ENCODE measurements at places on chromosomes 1 and 21.

DNA sequence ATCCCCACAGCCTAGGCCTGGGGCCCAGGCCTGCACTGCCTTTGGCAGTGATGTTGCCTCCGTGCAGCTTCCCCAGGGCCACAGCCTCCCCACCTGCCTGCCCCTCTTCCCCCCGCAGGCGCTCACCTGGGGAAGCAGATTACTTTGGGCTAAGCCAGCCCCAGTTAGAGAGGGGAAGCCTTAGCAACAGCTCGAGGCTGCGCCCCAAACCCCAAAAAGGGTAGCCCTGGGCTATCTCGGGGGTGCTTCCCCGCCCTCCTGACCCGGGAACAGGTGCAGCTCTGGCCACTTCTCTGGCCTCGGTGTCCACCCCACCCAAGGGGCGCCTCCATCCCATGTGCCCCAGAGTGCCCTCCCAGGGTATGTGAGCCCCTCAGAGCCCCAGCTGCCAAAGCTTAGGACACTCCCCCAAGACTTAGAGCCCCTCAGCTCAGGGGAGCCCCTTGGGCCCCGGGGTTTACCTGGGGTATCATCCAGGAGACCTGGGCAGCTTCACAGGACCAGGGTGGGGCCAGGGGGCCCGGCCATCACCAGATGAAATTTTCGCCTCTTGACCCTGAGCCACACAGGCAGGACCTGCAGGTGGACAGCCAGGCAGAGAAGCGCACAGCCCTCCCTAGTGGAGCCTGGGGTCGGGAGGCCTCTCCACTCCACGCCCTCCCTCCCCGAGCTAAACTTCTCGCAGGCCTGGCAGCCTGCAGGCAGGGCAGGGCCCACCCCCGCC is 3.3 kb upstream of the TTC34 start:
- no peak for DNase-seq

DNA sequence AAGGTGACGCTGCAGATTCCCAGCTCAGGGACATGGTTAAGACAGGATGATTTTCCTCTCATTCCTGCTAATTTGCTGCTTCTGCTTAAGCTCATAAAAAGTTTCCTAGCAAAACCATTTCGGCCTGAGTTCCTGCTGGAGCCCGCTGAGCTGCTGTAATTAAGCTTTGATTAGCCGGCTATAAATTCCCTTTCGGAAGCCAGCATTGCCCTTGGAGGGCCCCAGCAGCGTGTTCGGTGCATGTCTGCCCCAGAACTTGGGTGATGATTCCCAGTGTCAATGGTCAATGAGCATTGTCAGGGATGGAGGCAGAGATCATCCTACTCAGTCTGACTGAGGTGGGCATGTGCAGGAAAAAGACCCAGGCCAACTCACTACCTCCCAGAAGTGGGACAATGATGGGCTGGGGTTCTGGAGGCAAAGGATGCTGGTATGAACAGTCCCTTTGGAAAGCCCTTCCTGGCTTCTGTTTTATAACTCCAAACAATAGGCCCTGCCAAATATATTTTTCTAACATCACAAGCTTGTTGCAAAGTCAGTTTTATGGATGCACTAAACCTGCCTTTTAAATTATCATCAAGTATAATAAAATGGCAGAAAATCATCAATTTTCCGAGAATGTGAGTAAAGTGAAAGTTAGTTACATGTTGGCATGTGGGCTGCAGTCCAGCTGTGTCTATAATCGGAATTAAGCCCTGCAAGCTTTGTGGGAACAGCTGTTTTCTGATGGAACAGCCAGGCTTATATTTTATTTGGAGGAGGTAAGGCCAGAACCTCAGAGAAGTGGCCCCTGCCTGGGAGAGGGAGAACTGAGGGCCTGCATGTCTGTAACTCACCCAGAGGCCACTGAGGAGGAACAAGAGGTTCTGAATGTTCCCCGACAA is 257.1 kb downstream of the GRIK3 start:
- DNase-seq = no peak

DNA sequence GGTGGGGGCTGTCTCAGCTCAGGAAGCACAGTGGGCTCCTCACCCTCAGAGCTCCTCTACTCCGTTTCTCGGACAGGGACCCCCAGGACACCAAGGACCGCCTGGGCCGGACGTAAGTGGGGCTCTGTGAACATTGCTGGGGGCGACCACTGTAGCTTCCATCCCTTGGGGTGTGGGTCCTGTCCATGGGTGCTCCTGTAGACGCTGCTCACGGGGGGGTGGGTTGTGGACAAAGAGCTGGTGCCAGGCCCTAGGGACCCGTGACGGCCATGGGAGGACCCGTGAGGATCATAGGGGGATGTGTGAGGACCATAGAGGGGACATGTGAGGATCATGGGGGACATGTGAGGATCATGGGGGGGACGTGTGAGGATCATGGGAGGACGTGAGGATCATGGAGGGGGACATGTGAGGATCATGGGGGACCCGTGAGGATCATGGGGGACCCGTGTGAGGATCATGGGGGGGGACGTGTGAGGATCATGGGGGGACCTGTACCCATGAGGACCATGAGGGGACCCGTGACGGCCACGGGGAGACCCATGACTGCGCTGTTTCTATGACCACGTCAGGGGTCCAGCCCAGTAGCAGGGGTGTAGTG is 18.1 kb downstream of the COL6A1 start:
- DNase-seq = no peak

DNA sequence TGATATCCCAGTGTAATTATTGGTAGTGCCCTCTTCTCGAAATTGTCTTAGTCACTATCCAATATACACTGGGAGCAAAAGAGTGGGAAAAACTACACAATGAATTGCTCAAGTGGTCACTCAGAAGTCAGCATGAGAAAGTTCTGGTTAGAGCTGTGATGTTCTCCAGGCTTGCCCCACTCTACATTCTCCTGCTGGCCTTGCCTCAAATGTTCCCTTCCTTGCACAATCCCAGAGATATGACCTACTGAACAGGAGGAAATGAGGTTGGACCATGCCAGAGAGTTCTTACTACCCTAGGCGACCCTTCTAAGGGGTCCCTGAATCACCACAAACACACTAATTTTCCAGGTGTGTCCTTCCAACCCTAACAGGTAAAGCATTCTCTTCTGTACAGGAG is 40.8 kb downstream of the GLUL start:
- no peak for DNase-seq

DNA sequence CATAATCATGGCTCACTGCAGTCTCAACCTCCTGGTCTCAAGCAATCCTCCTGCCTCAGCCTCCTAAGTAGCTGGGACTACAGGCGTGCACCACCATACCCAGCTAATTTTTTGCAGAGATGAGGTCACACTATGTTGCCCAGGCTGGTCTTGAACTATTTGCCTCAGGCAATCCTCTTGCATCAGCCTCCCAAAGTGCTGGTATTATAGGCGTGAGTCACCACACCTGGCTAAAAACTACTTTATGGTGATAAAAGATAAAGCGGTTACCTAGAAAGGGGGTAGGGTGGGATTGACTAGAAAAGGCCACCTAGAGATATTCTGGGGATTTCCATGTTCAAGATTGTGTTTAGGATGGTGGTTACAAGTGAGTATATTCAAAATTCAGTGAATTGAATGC is 5.0 kb downstream of the TSTD1 start:
- no peak for DNase-seq

- DNase-seq = no peak
Measured at GRCh38 chr1:38589036-38589435, 270.5 kb downstream of the RRAGC start.

DNA sequence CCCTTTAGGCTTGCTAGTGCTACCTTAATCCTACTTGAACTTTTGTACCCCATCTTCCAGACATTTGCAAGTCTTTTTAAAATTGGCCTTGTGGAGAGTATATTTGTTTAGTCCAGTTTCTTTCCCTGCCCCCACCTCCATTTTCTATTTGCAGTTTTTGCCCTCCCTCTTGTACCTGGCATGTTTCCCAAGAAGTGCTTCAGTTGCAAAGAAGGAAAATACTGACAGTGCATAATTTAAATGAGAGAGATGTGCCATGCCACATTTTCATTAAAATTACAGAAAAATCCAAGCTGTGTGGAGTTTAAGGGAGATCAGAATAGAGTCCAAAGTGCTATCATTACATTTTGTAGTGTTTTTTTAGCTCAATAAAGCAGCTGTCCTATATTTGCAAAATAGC is 150.0 kb upstream of the ADGRL2 start:
- no peak for DNase-seq

GRCh38 chr1:43499898-43500297 is 30.8 kb upstream of the PTPRF start:
- no peak for DNase-seq

DNA sequence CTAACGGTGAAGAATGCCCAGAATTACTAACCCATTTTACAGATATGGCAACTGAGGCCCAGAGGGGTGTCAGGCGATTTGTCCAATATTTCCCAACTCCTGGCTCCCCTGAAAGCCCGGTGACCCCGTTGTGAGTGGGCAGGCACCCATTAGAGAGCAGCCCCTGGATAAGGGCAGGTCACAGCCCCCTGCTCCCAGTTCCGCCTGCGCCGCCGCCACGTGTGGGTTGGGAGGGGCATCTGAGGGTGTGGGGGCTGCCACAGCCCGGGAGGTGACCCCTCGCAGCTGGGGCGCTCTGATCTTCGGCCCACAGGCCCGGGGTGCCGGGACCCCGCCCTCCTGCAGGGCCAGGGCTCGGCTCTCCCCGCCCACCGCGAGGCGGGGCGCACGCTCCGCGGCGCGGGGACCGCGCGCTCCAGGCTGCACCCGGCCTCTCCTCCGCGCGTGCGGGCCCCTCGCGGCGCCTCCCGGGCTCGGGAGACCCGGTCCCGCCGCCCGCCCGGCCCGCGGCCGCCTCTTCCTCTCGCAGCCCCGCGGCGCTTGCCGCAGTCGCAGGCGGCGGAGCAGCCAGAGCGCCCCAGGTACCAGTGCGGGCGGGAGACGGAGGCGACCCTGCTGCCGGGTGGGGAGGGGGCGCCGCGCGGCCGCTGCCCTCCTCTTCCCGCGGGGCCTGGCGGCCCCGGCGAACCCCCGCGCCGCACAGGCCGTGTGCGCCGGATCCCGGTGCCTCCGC is at the start of gene HTR6:
Gene HTR6, plus strand, starts transcription at position 423 of the 733 bp plus-strand sequence. CDS start 879 bp downstream, outside the sequence.
- DNase-seq = no peak

GRCh38 chr1:233180641-233181364 is 114.7 kb downstream of the PCNX2 start:
- DNase-seq = no peak

DNA sequence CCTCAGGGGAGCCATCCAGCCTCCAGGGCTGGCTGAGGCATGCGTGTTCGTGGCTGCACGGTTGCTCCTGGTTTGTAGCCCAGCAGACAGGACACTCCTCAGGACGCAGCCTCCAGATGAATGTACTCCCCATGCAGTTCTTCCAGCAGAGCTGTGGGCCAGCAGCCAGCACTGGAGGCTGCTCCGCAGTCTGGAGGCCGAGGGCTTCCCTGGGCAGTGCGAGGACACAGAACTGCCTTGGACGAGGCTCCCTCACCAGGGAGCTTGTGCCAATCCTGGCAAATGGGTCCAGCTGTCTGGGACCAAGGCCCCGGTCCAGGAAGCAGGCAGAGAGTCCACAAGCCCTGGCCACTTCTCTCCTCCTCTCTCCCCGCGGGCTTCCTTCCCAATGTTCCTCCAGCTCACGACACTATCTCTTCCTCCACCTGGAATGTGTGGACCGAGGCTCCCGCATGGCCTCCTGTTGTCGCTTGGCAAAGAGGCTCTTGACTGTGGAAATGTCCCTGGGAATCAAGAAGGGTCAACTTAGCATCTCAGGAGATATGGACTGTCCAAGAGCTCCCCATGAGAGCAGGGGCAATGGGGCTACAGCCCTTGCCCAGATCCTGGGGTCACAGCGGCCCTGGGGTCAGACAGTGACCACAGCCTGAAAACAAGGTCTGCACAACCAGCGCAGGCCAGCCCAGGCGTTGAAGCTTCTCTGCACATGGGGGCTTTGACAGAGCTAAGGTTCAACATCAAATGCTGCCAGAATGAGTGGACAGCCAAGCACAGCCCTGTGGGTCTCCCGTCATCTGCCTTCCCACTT is 5.3 kb downstream of the EDN2 start:
- DNase-seq = no peak
